ENCODE measurements at places on chromosomes 2 and 18.

- DNase-seq: no peak
Measured at GRCh38 chr2:190093793-190094192, 31.3 kb upstream of the MSTN start.

DNA sequence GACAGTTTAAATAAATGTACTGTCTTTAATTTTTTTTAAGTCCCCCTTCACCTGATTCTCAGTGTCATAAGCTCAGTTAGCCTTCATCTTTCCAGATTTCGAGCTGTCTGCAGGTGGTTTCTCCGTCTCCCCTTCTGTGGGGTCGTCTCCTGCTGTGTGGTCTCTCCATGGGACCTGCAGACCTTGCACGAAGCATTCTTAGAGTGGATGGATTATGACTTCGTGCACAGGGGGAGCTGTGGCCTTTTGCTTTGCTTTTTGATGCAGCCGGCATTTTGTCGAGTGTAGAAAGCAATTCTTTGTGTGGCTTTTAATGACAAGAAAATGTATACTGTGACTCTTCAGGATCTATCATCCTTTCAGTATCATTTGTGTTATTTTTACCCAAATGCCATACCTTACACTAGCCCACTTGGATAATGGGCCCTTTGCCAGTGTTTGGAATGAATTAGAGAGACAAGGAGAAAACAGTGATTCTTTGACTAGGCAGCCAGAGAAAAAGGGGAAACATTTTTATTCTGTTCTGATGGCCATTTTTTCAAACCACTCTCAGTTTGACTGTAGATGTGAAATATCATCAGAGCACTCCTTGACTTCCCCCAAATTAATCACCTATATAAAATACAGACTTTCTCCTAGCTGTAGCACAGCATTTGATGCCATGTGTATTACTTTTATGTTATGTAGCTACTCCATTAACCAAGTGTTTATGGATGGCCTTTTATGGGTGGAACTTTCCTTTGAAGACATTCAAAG is 54.3 kb downstream of the ITGA6 start:
- DNase-seq: no peak

- no peak for DNase-seq
Measured at GRCh38 chr18:54673936-54674335, 82.9 kb downstream of the DYNAP start.

DNA sequence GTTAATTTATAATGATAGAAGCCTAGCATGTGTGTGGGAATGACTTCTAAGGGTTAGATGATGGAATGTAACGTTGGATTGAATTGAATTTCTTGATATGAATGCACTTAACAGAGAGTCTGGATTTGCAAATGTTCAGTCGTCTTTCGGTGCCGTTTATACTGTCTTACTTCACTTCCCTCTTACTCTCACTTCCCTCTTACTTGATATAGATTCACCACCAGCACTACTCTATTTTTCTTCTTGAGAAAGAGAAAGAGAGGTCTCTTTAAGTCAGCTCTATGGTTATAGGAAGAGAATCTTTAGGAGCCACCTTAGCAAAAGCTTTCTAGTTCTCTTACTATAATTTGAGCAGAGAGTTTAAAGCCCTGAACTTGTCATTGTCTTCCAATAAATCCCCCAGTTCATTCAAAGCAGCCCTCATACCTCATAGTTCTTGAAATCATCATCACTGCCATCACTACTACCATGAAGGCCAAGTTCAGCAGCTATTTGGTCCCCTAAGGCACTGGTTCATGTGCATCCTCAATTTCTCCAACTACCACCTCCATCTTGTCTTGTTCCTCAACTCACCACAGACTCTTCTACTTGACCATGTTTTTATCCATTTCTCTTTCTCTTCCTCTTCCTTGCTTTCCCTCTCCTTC is 501.7 kb upstream of the TCF4 start:
- DNase-seq: no peak

DNA sequence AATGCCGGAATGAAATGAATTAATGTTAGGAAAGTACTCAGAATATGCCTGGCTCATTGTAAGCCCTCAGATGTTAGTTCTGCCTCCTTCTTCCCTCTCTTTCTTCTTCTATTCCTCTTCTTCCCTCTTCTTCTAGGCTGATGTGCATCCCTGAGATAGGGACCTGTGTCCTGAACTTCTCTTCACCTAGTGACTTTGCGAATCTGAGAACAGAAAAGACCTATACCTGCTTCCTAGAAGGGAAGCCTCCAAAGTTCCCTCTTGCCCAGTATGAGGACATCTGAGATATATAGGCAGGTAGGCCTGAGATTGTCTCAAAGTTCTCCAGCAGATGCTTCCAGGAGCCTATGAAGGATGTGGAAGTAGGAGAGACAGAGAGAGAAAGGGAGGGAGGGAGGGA is 8.1 kb upstream of the CYP27A1 start:
- DNase-seq: no peak

DNA sequence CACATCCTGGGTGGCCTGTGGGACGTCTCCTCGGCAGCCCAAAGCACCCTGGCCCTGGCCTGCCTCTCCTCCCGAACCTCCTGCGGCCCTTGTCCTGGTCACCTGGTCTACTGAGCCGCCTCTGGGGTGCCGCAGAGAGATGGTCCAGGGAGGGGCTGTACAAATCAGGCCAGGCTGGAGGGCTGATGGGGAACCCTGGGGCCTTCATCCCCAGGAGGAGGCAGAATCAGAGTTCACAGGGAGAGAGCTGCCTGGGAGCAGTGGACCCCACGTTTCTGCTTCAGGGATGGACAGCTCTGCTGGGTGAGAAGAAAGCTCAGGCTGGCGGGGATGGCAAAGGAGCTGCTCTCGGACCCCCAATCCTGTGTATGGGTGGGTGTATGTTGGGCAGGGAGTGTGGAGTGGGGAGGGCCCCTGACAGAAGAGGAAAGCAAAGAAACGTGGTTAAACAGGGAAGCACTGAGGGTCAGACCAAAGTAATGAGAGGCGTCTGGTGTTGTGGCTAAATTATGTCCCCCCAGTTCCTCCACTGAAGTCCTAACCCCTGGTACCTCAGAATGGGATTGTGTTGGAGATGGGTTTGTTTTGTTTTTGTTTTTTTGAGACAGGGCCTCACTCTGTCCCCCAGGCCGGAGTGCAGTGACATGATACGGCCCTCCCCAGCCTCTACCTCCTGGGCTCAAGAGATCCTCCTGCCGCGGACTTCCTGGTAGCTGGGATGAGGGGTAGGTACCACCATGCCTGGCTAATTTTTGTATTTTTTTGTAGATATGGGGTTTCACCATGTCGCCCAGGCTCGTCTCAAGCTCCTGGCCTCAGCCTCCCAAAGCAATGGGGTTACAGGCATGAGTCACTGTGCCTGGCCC is 73.4 kb upstream of the SMAD7 start:
- DNase-seq: no peak

- no peak for DNase-seq
Measured at GRCh38 chr2:2145817-2146216, 185.3 kb downstream of the MYT1L start.

DNA sequence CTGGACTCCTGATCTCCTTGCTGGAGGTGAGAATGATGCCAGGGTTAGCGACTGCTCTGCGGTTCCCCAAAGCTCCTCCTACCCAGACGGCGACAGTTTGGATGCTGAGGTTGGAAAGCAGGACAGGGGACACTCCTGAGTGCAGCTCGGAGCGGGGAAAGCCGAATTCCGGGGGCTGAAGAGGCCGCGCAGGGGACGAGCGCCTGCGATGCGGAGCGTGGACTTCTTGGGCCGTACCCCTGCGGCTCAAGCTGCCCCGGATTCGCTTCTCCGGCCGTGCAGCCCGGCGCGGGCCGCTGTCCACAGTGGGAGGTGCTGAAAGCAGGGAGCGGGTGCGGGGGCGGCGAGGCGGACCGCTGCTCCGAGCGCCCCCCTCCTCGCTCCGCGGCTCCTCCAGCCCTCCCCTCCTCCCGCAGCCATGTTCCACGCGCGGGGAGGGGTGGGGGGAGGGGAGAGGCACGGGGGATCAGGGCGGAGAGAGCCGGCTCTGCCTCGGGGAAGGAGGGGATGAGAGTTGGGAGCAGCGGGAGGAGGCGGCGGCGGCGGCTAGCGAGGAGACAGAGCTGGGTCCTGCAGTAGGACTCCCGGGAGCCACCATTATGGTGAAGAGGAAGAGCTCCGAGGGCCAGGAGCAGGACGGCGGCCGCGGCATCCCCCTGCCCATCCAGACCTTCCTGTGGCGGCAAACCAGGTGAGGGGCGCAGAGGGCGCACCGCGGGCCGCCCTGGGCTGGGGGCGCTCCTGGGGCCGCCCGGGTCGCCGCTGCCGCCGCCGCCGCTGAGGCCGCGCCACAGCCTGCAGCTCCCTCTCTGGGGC is at the start of gene UNC80:
Gene UNC80, plus strand, starts transcription at position 359 of the 816 bp plus-strand sequence. Its CDS starts 241 bp downstream, at position 600.
- DNase-seq: no peak

DNA sequence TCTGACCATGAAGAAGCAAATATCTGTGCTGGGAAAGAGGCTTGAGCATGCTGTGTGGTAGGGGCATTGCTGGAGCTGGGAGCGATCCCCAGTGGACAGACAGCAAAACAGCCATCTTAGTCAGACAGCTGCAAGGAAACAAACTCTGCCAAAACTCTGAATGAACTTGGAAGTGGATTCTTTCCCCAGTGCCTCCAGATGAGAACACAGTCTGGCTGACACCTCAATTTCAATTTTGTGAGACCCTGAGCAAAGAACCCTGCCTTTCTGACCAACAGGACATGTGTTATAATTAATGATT is 23.2 kb upstream of the FAP start:
- DNase-seq: no peak

GRCh38 chr2:33058716-33059470 is 112.1 kb downstream of the LTBP1 start:
- no peak for DNase-seq

DNA sequence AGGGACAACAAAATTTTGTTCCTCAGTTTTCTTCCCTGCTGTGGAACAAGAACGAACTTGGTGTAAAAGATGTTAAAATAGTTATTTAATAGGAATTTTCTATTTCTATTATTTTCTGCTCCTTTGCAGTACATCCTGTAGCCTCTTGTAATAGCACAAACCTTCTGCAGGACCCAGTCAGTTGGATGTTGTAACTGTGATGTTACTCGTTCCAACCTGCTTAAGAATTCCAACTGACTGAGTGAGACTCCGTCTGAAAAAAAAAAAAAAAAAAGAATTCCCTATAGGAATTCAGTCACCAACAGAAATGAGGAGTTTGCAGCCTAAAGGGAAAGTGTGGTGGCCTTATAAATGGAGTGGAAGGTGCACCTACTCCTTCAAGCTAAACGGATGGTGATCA is 46.4 kb upstream of the CDH20 start:
- no peak for DNase-seq

- DNase-seq: no peak
Measured at GRCh38 chr2:191573216-191573615, 104.7 kb upstream of the NABP1 start.

- no peak for DNase-seq
Measured at GRCh38 chr18:33375829-33376228, 64.7 kb downstream of the CCDC178 start.

DNA sequence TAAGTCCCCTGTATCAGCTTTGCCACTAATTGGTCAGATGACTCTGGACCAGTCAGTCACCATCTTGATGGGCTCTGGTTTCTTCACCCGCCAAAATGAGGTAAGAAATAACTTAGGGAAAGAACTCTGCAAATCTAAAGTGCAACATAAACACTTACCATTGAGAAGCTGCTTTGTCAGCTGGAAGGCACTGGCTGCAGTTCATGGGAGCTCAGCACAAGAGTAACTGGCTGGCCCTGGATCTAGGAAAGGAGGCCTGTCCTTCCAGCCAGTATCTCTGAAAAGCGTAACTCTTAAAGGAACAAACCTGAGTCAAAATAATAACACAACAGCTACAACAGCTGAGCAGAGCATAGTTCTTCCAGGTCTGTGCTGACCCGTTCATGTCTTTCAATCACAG is 123.9 kb downstream of the CACNB4 start:
- DNase-seq: no peak

DNA sequence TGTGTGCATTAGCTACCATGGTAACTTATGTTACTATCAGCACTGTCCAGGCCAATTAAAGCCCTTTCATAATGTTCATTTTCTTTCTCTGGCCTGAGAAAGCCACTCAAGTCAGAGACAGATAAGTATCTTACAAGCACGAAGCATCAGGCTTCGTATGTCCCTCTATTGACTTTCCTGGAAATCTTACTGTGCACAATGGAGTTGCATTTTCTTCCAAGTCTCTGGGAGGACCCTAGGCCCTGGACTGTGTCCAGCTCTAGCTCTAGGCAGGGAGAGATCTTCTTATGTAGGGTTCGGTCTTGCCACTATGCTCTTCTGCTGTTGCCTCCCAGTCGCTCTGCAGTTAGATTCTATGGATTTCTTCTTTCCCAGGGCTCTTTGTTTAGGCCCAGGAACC is 40.0 kb upstream of the ITGA6 start:
- no peak for DNase-seq

- DNase-seq: no peak
Measured at GRCh38 chr18:51077217-51077616, 47.2 kb downstream of the SMAD4 start.

DNA sequence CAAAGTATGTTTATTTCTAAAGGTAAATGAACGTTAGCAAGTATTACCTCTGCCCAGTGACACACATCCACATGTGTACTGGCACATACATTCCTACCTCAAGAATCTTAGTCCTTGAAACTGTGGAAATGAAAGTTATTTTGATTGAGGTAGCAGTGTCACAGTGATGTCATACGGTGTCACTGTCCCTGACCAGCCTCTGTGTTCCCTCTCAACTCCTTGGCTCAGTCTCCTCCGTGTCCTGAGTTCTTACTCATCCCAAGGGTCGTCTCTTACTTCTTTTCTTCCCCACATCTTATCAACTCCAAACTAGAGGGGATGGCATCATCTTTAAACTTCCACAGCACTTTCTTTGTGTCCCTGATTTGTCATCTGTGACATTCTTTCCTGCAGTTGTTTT is 3.3 kb downstream of the NCK2 start:
- DNase-seq: no peak

GRCh38 chr2:238848976-238849853 is 1.3 kb downstream of the TWIST2 start:
- DNase-seq: no peak

GRCh38 chr2:170997893-170998597 is 69.0 kb downstream of the GORASP2 start:
- no peak for DNase-seq

- DNase-seq: no peak
Measured at GRCh38 chr2:105376789-105377240, 22.0 kb downstream of the FHL2 start.

Measured in activated CD4-positive, CD25-positive, alpha-beta regulatory T cell (primary cell).